RWPE1 (cell line): ENCODE measurements at places on chromosomes 13 and 19.

DNA sequence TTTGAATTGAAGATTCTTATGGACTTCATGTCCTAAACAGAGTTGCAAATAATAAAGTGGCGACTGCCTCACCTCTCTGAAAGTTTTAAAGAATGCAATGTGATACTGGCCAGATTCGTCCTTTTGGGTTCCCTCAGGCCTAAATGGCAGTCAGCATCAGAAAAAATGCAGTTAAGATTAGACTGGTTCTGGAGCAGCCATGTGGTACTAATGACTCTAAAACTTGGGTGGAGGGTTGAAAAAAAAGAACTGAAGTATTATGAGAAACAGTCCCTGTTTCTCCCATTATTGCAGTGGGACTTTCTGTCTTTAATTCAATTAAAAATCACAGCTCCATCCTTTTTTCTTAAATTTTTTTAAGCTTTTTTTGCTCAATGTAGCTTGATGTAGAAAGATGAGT, 37.3 kb downstream of the WDFY2 start:
- DNase-seq = no peak

- DNase-seq = peak; percentile 72
Measured at GRCh38 chr19:10516671-10517286, 468 bp downstream of the S1PR5 start.

- DNase-seq = no peak
Measured at GRCh38 chr13:75740031-75740430, 103.9 kb downstream of the LMO7 start.

GRCh38 chr19:49438261-49438660, 3.1 kb downstream of the SLC17A7 start:
- no peak for DNase-seq
